ENCODE measurements at places on chromosomes 1 and 21.

DNA sequence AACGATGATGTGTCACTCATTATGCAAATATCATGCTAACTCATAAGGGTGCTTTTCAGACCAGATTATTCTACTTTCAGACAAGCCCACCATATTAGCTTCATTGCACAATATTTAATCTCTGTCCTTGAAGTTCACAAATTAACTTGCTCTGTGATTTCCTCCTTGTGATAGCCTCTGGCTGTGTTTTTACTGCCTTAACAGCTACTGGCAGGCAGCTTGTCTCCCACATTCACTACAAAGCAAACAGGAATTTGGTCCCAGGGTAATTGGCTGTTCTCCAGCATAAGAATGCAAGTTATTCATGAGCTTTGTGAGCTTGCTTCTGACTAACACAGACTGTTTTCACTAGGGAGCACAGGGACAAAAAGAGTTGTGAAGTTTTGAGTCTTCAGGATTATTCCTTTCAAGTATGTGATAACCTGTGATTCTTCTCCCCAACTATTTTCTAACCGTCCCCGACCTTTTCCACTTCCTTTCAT is 87.9 kb upstream of the HMCN1 start:
- no peak for DNase-seq

- DNase-seq, result no peak
Measured at GRCh38 chr1:199945591-199945990, 81.9 kb upstream of the NR5A2 start.

DNA sequence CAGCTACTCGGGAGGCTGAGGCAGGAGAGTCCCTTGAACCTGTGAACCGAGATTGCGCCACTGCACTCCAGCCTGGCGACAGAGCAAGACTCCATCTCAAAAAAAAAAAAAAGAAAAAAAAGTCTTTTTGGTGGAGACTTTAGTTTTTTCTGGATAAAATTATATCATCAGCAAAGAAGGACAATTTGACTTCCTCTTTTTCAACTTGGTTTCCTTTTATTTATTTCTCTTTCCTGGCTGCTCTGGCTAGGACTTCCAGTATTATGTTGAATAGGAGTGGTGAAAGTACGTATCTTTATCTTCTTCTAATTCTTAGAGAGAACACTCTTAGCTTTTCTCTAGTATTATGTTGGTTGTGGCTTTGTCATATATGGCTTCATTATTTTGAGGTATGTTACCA is 130.8 kb downstream of the PCBP3 start:
- DNase-seq, result no peak

GRCh38 chr1:165290148-165290547 is 66.4 kb downstream of the LMX1A start:
- DNase-seq, result no peak

DNA sequence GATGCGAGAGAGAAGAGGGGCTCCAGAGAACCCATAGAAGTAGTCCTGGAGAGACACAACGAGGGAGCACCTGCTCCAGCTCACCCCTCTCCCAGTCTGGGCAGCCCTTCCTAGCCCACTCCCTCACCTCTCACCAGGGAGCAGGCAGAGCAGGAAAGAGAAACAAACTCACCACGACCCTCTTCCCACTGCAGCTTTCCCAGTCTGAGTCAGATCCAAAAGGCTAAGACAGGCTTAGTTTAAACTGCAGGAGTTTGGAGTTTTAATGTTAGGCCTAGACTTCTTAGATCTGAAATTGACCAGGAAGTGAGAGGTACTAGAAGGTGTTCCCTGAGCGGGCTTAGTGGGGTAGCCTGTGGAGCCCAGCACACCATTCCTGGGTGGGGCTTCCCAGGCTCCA is 29.6 kb downstream of the SLC1A7 start:
- DNase-seq, result no peak

GRCh38 chr1:69535490-69535889 is 32.2 kb upstream of the LRRC7 start:
- no peak for DNase-seq

GRCh38 chr1:71967670-71968069 is 314.7 kb downstream of the NEGR1 start:
- DNase-seq, result no peak

DNA sequence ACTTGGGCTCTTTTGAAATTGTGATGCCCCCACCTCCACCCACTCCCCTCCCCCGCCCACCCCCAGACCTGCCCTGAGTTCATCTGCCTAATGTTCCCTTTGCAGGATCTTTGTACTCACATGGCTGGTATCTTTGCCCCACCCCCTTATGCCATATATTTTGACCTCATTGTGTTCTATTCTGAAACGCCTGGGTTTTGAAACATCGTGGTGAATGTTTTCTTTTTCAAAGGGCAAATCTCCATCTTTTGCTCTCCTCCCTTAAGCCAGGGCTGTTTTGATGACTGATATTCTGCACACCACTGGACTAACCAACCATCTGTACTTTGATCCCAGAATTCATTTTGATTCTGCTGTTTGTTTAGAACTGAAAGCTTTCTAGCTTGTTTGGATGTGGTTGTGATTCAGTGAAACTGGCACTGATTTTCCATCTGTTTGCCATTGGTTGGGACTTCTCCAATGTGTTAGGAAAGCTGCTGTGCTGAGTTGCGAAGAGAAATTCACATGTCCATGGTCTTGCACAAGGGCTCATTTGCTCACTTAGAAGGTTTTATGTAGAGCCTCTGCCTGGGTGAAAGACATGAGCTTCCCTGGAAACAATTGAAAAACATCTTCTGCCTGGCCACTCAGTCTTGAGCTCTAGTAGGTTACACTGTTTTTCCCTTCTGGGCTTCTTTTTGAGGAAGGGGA is 16.5 kb downstream of the SMAP2 start:
- no peak for DNase-seq

DNA sequence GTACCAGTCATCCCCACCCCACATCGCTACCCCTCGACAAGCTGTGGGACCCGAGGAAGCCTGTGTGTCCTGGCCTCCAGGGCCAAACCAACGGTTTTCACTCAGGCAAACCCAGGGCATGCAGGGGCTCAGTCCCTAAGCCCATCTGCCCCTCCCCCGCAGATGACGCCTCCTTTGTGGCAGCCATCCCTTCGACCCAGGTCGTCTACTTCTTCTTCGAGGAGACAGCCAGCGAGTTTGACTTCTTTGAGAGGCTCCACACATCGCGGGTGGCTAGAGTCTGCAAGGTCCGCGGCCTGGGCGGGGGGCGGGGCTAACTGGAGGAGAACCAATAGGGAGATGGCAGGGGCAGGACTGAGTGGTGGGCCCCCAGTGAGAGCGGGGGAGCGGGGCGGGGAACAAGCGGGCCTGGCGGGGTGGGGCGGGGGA is 7.4 kb downstream of the SEMA4A start:
- peak; percentile 72 for DNase-seq

DNA sequence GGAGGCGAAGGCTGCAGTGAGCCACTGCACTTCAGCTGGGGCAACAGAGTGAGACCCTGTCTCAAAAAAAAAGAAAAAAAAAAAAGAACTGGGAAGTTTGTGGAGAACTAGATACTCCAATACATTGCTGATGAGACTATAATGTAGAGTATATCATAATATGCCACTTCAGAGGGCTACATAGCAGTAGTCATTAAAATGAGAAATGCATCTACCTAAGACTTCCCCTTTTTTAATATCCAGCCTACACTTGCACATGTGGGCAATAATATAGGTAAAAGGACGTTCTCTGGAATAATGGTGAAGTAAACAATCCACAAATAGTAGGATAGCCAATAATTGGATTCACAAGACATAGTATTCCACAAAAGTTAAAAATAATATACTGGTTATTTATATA is 311.0 kb downstream of the HLX start:
- DNase-seq, result no peak

GRCh38 chr21:19833082-19833481 is 1165.1 kb upstream of the NCAM2 start:
- no peak for DNase-seq

DNA sequence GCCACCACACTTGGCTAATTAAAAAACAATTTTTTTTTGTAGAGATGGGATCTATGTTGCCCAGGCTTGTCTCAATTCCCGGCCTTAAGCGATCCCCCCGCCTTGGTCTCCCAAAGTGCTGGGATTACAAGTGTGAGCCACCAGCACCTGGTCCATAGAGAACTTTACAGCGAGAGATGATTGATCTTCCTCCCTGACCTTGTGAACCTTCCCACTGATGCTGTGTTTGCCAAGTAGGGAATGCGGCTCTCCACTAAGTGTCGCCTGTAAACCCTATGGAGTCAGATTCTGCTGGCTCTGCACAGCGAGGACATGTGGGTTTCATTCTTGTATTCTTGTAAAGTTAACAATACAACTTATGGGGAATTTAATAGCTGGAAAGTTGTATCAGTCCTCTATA is 81.3 kb upstream of the LYST start:
- no peak for DNase-seq

- no peak for DNase-seq
Measured at GRCh38 chr21:19908390-19908789, 1089.8 kb upstream of the NCAM2 start.

GRCh38 chr1:154768456-154769125 is 101.5 kb downstream of the KCNN3 start:
- no peak for DNase-seq

GRCh38 chr1:219757890-219758289 is 145.0 kb upstream of the ZC3H11B start:
- DNase-seq, result no peak

- no peak for DNase-seq
Measured at GRCh38 chr1:198622001-198622400, 16.8 kb upstream of the PTPRC start.

- DNase-seq, result no peak
Measured at GRCh38 chr1:90114521-90115141, 119.7 kb downstream of the ZNF326 start.

DNA sequence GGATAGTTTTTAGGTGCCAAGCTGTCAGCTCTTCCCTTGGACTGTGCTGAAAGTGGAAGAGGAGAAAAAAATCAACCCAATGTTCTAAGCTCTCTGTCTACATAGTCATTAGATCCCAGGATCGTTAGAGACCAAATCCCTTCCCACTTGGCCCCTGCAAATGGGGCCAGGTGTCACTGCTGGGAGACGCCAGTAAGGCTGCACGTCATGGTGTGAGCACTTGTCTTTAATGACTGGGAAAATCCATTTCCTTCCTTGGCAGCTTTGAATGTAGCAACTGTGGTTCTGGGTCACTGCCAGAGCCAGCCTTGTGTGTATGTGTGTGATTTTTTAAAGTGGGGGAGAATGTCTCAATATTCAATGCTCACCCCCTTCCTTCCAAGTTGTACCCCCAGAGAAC is 59.9 kb downstream of the MAN1C1 start:
- peak; percentile 14 for DNase-seq

DNA sequence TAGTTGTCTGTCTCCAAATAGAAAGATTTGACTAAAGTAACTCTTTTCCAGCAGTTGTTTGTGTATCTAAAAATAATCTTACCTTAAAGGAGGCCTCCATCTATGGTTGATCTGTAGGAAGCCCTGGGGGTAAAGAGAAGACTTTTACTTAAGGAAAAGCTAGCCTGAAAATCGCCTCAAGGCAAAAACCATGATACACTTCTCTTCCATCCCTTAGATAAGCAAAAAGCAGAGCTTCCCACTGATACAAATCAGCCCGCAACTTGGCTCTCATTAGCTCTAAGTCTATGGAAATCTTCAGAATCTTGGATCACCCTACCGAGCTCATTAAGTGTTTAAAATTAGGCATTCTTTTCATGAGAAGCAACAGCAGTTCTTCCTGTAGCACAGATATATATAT is 576.9 kb upstream of the PTBP2 start:
- DNase-seq, result no peak

DNA sequence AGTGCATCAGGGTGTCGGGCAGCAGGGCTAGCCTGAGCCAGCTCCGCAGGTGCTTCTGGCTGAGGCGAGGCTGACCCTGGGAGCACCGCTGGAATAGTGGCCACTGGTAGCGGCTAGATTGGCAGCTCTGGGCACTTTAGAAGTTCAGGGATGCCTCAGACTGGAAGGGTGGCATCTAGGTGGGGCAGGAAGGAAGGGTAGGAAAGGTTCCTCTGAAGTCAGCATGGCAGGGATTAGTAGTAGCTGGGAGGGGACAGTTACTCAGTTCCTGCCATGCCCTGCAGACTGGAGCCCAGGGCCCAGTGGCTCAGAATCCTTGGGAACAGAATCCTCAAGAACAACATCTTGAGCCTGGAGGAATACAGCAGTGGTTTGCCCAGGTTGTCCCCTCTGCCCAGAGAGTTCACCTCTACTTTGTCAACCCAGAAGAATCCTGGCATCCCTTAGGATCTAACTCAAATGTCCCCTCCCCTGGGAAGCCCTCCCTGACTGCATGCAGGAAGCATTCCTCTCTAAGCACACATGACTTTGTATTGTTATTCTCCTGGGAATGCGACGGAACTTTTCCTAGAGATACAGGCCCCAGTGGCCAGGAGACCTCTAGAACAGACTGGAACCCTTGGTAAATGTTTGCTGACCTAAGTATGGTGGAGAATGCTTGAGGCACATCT is 39.5 kb upstream of the BCAR3 start:
- no peak for DNase-seq

GRCh38 chr1:17308593-17308992 is 596 bp downstream of the PADI4 start:
- DNase-seq, result no peak

GRCh38 chr1:65232461-65232990 is 76.8 kb upstream of the DNAJC6 start:
- DNase-seq, result no peak

DNA sequence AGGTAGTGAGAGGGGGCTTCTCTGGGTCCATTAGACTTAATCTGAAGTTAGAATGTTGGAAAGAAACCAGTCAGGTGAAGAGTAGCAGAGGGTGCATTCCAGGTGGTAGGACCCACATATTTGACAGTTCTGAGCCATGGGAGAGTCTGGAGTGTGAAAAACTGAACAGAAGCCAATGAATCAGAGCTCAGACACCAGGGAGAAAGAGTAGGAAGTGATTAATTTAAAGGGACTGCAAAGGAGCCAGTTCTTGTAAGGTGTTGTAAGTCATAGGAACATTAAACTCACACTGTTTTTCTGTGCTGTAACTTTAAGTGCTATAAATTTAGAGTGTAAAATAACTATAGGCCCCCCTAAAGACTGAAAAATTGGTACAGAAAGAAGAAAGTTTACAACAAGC is 5.9 kb upstream of the DHX9 start:
- no peak for DNase-seq

DNA sequence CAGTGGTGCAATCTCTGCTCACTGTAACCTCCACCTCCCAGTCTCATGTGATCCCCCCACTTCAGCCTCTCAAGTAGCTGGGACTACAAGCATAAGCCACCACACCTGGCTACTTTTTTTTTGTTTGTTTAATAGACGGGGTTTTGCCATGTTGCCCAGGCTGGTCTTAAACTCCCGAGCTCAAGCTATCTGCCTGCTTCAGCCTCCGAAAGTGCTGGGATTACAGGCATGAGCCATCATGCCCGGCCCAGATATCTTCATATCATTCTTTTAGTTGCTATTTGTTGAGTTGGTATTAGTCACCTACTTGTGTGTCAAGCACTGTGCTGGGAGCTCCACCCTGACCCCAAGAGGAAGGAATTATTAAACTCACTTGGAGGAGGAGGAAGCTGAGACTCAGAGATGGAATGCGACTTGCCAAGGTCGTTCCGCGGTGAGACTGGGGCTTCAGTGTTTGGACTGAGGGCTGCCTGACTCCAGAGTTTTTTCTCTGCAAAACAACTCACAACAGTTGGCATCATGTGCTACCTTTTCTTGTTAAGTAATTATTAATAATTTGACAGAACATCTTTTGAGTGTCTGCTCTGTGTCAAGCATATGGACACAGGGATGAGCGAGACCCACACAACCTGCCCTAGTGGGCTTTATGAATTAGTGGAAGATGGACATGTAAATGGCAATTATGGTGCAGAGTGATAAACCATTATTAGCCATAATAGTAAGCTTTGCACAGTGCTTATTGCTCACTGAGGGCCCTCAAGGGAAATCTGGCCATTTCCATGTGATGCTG is 132.0 kb downstream of the FOXD2 start:
- no peak for DNase-seq

- no peak for DNase-seq
Measured at GRCh38 chr21:21182401-21183010, 184.3 kb downstream of the NCAM2 start.
